Stimulated activated effector memory CD8-positive, alpha-beta T cell treated with anti-CD3 and anti-CD28 coated beads, Interleukin-12 subunit alpha, Interleukin-12 subunit beta, amount 100 ng/mL, for 72 hours (primary cell): ENCODE measurements at places on chromosomes 12 and 14.
A peak's percentile ranks its signal among the peaks of the same experiment; 100 is the strongest.

- no peak for DNase-seq
Measured at GRCh38 chr12:111558107-111558376, 41.1 kb downstream of the ATXN2 start.

DNA sequence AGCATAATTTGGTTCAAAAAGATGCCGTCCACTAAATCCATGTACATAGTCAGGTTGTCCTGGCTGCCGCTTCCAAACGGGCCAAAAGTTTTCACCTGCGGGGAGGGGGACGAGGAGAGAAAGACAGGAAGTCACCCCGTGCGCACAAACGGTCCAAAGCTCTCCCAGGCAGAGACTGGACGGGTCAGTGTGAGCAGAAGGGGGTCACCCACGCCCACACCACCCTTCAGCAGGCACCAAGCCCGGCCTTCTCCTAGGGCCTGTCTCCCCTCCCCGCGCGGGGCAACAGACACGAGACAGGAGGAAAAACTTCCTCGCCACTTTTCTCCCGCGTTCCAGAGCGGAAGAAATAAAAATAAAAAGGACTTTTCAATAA, 888 bp downstream of the CCDC88C start:
- no peak for DNase-seq

DNA sequence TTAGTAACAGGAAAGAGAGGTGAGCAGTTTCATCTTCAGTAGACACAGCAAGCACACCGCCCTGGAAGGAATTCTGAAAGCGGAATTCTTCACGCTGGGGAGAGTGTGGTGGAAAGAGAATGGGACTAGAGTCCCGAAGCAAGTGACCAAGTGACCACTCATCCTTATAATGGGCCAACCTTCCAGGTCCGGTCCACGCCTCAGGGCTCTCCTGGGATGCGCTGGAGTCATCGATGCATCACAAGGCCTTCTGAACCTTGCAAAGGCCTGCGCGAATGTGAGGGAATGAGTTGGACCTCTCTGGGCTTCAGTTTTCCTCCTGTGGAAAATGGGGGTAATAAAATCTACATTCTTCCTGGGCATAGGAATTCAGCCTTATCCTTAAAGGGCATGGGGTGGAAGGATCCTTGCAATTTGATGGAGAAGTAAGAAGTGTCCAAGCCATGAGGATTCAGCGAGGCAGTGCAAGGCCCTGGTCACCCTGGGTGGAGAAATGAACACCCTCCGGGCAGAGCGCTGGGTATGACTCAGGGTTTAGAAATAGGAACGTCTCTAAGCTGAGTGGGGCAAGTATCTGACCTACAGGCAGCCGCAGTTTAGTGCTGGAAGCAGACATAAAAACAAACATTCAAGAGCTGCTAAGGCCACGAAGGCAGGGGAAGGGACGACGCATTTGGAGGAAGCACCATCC, 97.7 kb downstream of the SETD3 start:
- DNase-seq: no peak

GRCh38 chr12:1935242-1935641, 16.8 kb upstream of the CACNA2D4 start:
- DNase-seq: no peak

DNA sequence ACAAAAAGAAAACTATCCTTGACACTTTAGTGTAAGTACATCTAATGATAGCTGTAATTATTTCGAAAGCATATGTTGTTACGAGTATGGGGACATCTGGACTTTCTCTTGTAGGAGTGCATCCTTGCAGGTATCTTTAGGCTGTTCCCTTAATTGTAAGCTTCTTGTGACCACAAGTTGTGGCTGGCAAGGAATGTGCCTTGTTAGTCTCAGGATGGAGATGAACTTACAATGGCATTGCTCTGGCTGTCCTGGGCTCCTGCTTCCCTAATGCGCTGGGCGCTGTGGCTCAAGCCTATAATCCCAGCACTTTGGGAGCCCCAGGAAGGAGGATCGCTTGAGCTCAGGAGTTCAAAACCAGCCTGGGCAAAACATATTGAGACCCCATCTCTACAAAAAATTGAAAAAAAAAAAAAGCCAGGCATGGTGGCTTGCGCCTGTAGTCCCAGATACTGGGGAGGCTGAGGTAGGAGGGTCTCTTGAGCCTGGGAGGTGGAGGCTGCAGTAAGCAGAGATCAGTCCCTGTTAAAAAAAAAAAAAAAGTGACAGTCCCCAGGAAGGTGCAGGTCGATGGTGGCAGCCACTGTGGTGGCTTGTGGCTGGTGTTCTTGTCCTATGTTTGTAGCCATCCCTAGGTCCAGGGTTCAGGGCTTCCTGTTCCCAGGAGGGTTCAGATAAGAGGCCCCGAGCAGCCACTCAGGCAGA, 23.7 kb upstream of the PPP1R13B start:
- DNase-seq: no peak

GRCh38 chr12:55720071-55720564, at the start of gene RDH5:
TSS of gene RDH5 (plus strand) at chr12:55720393. CDS start at chr12:55721185, 792 bp downstream.
- no peak for DNase-seq

- DNase-seq: no peak
Measured at GRCh38 chr12:121096199-121096798, 36.4 kb upstream of the P2RX7 start.

DNA sequence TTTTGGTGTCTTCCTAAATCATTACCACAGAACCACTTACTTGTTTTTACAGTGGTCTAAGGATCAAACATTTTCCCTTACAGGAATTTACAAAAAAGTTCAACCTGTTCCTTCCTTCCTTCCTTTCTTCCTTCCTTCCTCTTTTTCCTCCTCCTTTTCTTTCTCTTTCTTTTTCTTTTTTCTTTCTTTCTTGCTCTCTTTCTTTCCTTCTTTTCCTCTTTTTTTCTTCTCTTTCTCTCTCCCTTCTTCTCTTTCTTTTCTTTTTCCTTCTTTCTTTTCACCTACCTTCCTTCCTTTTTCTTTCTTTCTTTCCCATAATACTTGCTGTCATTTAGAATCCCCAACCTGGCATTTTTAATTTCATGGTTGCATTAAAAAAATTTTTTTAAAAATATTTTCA, 59.2 kb upstream of the PPP4R3A start:
- no peak for DNase-seq

DNA sequence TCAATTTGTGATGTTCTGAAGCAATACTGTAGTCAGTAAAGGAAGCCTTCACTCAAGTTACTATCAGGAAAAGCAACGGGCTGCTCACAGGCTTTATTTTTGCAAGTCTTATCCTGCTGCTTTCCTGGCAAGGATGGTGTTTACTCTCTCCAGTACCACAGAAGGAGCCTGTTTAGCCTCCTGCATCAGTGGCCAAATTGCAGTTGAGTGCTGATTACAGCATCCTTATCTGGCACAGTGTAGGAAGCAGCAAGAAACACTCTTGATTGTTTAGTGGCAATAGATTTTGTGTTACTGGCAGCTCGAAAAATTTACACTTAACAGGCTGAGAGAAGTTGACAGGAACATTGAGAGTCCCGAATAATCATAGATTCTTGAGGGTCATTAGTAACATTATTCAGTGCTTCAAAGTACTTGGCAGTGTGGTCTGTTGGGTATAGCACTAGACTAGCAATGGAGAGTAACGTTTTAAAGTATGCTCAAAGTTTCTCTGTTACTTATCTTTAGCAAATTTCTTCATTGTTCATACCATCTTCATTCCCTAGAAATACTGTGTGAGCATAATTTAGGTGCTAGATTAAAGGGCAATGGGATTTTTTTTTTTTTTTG, 11.7 kb downstream of the TULP3 start:
- no peak for DNase-seq

DNA sequence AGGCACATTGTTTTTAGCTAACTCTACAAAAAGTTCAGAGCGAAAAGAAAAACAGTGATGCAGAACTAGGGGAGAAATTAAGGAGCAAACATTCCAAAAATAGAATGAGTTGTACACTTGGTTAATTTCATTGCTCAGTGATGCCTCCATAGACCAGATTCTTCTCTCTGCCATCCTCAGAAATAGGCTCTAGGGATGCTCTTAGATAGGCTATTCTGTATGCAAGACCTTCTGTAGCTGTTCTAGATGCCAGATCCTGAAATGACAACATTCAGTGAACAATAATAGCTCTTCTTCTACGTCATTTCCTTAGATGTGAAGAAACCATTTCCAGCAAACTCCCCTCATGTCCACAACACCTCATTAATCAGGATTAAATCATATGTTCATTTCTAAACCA, 466.3 kb downstream of the DIO2 start:
- no peak for DNase-seq

GRCh38 chr14:67528276-67528675, 4.8 kb upstream of the PLEKHH1 start:
- DNase-seq: no peak

DNA sequence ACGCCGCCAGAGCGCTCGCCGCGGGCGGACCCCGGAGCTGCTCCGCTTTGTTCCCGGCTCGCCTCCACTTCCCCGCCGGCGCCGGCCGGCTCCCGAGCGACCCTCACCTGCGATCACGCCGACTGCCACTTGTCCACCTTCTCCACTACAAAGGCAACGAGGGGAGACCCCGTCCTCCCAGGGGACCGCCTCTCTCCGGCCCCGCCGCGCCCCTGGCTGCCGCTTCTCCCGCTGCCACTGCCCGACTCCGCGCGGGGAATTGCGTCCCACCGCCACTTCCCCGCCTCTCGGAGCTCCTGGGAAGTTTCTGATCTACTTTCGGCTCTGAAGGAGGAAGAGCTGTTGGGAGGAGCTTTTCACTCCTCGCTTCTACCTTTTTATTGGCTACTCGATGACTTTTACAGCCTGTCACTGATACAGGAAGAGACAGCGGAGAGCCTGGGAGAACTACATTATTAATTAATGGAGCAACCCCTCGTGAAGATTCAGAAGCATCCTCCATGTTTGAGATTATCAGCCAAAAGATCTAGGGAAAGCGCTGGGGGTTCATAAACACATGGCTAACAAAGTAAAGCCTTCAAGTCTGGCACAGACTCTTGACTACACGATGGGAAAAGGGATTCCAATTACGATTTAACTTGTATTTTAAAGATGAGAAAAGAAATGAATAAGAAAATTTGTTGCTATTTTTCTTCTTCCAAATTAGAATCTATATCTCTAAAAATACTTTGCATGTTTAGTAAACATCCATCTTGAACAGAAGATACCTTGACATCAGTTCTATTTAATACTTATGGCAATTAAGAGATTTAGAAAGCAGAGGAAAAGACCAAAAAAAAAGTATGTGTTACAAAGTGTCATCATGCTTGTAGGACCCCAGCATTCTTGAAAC, at the start of gene BAZ1A:
TSS of gene BAZ1A (minus strand) at position 330 of the 892 bp plus-strand sequence. CDS start 756 bp downstream, outside the sequence.
- DNase-seq: peak; percentile 43

- DNase-seq: no peak
Measured at GRCh38 chr12:116122628-116123027, 154.9 kb downstream of the MED13L start.
